ENCODE measurements at places on chromosomes 1 and 21.

GRCh38 chr1:72122099-72122880, 160.0 kb downstream of the NEGR1 start:
- no peak for DNase-seq

GRCh38 chr1:221712776-221713431, 29.0 kb downstream of the DUSP10 start:
- DNase-seq = no peak

DNA sequence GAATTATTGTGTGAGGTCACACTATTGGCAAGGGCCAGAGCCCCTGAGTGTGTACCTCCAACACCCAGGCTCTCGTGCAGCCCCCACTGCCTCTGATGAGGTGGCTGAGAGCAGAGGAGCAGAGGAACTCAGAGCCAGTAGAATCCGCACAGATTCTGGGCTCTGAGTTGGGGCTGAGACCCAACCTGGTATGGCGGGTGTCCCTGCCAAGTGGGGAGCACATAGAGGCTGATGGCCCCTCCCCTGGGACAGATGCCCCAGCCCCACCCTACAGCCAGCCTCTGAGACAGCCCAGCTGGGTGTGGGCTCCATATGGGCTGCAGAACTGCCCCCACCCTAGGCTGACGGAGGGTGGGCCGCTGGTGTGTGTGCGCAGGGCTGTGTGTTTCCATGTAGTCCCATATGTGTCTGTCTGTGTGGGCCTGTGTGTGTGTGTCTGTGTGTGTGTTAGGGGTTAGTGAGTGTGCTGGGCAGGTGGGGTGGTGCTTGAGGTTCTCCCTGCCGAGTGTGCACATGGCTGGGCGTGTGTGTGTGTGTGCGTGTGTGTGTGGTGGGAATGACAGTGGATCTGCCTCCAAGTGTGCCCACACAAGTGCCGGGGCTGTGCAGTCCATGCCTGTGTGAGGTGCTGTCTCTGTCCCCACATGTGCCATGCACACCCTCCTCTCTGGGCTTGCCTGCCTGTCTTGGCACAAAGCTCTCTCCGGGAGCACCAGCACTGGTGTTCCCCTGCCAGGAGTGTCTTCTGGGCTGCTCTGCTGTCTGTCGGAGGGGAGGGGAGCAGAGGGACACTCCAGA, 24.4 kb downstream of the FOXO6 start:
- DNase-seq = no peak

DNA sequence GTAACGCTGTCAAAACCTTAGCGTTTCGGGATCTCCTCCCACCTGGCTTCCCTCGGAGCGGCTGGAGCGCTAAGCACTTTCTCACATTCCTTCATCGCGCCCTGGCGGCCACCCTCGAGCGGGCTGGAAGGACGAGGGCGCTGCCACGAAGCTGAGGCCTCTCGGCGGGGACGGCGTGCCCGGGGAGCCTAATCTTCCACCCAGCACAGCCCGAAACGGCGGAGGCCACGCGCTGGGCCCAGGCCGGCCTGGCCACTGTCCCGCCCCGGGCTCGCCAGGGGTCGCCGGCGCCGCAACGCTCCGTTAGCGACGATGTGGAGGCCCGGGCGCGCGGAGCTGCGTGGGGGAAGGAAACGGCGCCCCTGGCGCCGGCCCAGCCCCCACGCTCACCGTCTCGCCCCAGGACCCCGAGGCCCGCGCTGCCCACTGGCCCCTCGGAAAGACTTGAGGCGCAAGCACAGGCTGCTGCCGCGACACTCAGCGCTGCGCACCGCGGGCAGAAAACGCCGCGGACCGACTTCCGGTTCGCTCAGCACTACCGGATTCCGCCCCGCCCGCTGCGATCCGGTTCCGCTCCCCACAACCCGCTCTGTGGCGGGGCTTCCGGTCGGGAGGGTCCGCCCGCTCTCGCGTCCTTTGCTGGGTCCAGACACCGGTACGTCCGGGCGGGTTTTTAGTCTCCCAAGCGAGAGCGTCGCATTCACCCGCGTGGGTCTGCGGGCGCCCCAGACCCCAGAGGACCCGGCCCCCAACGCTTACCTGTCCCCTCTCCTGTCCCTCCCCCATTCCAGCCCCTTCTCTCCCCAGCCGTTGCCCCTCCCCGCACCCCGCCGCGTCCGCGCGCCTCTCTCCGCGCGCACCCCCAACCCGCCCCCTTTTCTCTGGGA, at the start of gene YBEY:
YBEY (plus strand) TSS at position 582 of the 887 bp plus-strand sequence. CDS start 572 bp downstream, outside the sequence.
- peak; percentile 70 for DNase-seq

DNA sequence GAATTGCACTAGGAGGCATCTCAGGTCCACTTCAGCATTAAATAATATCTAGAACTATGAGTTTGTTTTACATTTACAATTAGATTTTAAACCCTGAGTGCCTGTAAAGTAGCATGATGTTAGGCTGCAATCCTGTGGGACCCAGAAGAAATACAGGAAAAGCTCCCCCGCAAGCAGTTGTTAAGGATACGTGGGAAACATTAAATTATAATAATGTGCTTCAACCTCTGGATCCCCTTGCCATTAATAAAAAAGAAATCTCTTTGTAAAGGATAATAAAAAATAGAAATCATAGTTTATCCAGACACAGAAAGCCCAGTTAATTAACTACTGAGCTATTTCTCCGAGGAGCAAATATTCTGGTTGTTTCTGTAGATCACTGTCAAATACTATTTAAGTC, 106.0 kb downstream of the PCNX2 start:
- DNase-seq = no peak

- no peak for DNase-seq
Measured at GRCh38 chr1:145777357-145778145, 46.3 kb downstream of the RNF115 start.

GRCh38 chr1:100736324-100736723, 16.8 kb downstream of the VCAM1 start:
- no peak for DNase-seq

DNA sequence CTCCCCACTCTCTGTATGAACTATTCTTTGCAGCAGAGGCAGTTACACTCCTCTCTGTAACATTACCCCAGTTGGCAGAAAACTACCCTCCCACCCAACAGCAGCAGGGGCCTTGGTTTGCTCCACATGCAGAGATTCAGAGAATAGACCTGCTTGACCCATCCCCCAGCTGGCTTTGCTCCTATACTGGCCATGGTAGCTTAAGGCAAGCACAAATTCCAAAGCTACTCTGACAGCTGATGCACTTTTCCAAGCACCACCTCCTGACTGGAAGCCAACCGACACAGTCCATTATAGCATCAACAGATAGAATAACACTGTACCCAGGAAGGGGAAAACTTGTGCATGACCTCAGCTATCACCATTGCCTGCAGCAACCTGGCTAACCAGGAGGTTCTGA, 846.5 kb upstream of the NCAM2 start:
- DNase-seq = no peak

GRCh38 chr1:231286603-231287002, 45.6 kb downstream of the GNPAT start:
- DNase-seq = no peak

DNA sequence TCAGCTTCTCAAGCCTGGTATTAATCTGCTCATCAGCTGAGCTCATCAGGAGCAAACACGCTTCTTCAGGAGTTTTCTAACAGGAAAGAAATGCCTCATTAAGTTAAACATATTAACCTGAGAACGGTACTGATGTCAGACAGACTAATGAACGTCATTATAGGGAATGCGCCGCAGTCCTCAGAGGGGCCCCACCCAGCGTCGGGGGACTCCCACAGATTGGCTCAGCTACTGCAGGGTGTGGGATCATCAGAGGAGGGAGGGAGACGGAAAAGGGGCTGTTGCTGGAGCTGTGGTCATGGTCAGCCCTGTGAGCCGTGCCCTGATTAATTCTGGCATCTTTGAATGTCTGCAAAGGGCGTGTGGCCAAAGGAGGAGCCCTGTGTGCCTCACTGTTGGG, 348.5 kb downstream of the PTPRU start:
- DNase-seq = no peak

DNA sequence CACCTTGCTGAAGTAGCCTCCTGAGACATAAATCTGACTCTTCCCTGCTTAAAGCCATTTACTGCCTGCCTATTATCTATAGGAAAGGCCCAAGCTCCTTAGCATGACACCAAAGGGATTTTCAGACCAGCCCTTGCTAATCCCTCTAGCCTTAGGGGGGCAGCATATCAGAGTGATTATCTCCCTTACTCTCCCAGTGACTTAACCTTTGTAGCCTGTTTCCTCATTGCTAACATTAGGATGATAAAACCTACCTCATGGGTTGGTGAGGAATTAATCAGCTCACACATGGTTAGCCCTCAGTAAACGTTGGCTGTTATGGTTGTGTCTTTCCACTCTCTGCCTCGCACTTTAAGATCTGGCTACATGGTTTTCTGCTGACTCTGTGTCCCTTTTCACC, 70.1 kb downstream of the ROR1 start:
- DNase-seq = no peak

GRCh38 chr1:231236208-231236591, 4.8 kb upstream of the GNPAT start:
- no peak for DNase-seq

GRCh38 chr1:35030756-35031446, 844 bp downstream of the ZMYM6 start:
- no peak for DNase-seq

DNA sequence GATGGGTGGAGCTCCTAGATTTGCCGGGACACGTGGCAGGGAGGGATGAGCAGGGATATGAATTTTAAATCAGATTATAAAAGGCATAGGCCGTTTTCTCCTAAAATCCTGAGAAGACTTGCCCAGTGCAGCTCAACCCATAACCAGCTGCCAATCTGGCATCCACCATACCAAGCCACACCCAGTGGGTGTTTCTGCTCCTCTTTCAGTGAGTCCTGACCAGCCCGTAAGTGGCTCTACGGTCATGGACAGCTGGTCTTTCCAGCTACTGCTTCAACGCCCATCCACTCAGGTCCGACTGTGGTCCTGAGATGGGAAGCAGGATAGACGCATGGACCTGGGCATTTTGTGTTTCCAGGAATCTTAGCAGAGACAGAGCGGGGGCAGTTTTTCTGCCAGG, 107.2 kb downstream of the LAMC2 start:
- DNase-seq = no peak

- no peak for DNase-seq
Measured at GRCh38 chr1:155170101-155170785, 2.9 kb downstream of the KRTCAP2 start.

DNA sequence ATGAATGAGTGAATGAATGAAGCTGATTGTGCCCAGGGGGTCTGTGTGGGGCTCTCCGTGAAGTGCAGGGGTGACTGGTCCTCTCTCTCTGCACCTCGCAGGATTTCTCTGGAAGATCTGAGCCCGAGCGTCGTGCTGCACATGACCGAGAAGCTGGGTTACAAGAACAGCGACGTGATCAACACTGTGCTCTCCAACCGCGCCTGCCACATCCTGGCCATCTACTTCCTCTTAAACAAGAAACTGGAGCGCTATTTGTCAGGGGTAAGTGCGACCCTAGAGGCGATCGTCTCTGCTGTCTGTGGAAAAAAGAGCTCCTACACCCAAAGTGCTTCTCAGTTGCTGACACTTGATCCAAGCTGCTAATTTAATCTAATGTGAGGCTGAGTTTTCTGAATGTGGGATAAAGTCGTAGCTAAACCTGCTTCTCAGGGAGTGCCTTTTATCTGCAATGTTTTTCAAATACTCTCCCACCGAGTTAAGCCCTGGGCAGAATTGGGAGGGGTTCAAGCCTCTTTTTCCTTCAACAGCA, 101.7 kb downstream of the HUNK start:
- no peak for DNase-seq

DNA sequence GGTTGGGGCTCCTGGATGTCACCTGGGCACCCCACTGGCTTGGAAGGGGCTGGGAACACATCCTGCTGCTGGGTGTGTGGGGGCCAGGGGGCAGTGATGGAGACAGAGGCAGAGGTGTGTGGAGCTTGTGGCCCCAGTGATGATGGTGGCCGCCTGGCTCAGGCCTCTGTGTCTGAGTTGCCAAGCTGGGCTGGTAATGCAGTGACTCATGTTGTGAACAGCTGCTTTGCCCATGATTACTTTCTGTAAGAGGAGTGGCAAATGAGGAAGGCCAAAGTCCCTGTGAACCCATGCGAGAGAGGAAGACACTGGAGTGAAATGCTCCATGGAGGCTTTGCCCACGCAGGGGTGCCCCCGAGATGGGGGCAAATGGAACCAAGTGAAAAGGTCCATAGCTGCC, 86.8 kb downstream of the KCNJ6 start:
- no peak for DNase-seq

DNA sequence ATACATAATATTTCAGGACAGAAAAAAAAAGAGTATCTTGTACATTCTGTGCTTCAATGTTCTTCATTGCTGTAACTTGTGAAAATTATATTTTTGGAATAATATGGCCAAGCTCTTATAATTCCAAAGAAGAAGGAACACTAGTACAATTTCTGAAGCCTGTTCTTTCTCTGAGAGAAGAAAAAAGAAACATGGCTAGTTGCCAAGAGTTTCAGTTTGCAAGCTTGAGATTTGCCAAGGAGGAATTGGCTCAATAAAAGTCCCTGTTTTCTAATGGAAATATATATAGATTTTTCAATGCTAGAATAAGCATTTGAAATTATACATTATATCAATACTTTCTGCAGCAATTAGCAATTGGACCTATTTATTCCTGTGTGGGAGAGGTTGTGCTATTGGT, 285.2 kb upstream of the NEGR1 start:
- no peak for DNase-seq

- no peak for DNase-seq
Measured at GRCh38 chr1:204282761-204283221, 69.0 kb upstream of the GOLT1A start.

DNA sequence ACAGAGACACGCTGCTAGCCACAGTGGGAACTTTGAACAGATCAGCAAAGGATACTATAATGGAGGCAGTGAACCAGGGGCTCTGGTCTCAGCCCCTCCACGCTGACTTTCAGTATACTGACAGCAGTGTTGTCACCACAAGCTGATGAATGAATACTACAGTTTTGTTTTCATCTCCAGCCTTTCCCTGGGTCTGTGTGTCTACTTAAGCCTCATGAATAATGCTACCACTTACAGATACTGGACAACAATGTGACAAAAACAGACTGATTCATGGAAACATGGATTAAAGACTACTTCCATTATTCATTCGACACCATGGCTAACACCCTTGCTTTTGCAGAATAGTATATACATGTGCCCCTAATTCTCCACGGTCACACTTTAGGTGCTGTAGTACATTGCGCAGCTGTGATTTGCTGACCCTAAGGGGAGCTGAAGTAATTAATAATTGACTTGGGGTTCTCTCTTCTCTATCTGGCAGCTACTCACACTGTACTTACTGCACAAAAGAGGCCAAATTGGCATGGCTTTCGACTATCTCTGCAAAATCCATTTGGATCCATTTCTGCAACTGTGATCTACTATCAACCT, 203.2 kb upstream of the LYPLAL1 start:
- DNase-seq = no peak

GRCh38 chr1:29546496-29546895, 310.2 kb downstream of the PTPRU start:
- DNase-seq = no peak

Measured in AG09319 (cell line).